ENCODE measurements at places on chromosomes 13 and 19.
A peak's percentile ranks its signal among the peaks of the same experiment; 100 is the strongest.

- DNase-seq: no peak
These were observed 25.6 kb downstream of the DHRS12 start for GRCh38 chr13:51778392-51778791.

GRCh38 chr13:33744589-33745369 lies 73.2 kb upstream of the RFC3 start:
- DNase-seq: no peak

DNA sequence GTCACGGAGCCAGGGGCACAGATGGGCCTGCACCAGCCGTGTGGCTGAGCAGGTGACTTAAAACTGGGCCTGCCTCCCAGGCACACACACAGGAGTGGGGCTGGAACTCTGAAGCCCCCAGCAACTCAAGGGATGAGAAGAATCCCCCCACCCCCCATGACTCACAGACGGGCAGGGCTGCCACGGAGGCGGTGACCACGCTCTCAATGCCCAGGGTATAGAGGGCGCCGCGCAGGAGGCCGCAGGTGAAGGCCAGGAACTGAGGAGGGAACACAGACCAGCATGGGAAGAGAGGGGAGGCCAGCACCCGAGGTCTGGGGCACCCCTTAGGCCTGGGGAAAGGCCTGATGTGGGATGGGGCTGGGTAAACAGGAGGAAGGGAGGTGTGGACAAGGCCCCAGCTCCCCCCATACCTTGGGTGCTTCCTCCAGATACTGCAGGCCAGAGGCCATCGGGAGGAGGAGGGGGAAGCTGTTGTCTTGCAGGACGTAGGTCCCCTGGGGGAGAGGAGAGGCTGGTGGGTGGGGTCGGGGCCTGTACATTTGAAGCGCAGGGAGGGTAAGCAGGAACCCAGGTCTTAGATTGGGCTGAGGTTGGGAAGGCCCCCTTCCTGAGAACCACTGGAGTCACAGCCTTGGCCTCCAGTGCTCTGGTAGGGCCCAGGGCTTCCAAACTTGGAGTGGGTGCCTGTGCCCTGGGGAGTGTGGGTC lies 3.1 kb upstream of the NKPD1 start:
- DNase-seq: no peak

- no peak for DNase-seq
These were observed 75.3 kb upstream of the GPC6 start for GRCh38 chr13:93151277-93151676.

DNA sequence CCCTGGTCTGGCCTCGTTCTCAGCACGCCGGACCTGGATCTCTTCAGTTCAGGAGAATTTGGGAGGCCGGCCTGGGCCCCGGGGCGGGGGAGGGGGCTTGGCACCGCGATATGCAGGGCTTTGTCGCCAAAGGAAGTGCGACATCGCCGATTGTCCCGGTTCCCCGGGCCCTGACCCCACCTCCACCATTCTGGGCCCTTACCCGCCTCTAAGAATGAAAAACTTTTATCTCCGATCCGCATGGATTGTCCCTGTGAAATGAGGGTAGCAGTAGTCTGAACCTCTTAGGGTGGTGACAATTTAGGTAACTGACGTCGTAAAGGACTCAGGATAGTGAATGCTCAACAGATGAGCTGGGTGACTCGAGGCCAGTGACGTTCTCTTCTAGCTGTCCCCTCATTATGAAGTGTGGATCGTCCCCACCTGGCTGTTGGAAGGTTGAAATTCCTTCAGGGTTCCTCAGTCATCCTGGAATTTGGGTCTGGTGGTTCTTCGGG lies 650 bp downstream of the DDA1 start:
- DNase-seq: no peak

GRCh38 chr13:30690282-30691188 lies 44.8 kb upstream of the ALOX5AP start:
- DNase-seq: no peak

DNA sequence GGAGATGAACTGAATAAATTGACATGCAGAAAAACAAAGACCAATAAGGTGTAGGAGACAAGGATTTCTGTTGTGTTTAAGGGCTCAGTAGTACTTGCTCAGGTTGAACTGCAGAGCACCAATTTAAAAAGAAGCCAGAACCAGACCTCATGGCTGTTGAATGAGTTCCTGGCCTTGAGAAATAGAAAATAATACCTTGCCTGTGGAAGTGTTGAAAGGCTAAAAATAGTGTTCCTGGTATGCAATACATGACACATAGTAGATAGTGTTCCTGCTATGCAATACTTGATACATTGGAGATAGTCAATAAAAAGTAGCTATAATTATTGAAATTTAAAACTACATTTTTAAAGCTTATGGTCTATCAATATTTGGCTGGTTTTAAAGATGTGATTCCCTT lies 595.8 kb downstream of the PCDH9 start:
- no peak for DNase-seq

GRCh38 chr13:80924596-80924995 lies 583.7 kb upstream of the SPRY2 start:
- no peak for DNase-seq

DNA sequence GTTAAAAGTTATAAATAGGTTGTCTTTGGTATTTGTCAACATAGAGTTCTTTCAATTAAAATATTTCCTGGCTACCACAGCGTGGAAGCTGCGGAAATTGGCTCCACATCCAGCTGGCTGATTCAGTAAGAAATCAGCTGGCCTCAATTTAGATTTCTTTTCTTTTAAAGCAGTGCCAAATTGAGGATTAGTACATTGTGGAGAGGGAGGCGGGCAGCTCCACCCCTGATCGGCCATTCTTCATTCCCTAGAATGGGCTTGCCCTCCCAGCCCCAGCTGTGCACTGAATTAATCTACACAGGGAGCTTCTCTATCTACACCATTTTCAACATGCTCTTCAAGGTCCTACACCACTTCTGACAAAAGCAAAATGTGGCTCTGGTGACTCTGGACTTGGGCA lies 624.8 kb downstream of the DACH1 start:
- DNase-seq: no peak

GRCh38 chr19:58305065-58305931 lies at the start of gene ERVK3-1:
Gene ERVK3-1 (plus strand): TSS chr19:58305377. CDS start chr19:58312169, 6,792 bp downstream.
- DNase-seq: peak; percentile 94

DNA sequence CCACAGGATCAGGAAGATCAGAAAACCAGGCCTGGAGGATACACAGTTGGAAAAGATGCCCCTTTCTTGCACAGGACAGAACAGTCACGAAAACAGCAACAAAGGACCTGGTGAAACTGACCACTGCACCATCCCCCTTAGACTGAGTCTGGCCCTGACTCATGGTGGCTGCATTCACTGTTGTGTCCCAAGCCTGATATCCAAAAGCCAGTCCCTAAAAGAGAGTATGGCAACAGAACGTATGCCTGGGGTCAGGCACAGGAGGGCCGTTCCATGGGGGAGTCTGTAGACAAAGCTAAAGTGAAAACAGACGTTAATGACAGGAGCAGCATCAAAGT lies 301.1 kb upstream of the NBEA start:
- no peak for DNase-seq

GRCh38 chr19:38264486-38265212 lies at the start of gene SPINT2:
Gene SPINT2 (plus strand): TSS chr19:38264573. CDS start chr19:38264893, 320 bp downstream.
- no peak for DNase-seq

GRCh38 chr13:64928696-64929499 lies 2301.2 kb downstream of the PCDH9 start:
- no peak for DNase-seq

DNA sequence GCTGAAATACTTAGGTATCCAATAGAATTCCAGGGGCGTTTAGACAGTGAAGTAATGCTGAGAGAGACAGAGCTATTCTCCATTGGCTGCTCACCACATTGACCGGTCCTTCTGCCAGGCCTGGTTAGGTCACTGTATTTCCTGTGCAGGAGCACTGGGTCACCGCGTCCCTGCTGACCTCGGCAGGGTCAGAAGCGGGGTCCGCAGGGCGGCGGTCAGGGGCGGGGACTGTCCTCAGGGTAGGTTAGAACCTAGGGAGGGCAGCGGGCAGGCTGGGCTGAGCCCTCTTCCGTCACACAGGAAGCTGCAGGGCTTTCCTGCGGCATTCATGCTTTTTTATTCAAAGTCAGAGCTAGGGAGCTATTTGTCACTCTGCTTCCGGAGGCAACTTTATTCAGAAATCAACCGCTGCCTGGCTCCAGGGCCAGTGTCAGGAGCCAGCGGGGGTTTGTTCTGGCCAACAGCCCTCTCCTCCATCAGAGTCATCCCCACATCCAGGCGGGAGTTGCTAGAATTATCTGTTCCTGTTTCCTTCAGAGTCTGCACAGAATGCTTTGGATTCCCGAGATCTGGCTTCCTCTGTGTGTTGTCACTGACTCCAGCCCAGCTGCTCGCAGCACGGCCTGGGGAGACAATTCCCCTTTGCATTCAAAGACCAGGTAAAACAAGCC lies 81.2 kb upstream of the WASF3 start:
- no peak for DNase-seq

- DNase-seq: no peak
These were observed 11.1 kb downstream of the LRRC4B start for GRCh38 chr19:50557009-50557613.

GRCh38 chr13:57629391-57629804 lies 2.1 kb upstream of the PCDH17 start:
- peak; percentile 67 for DNase-seq

DNA sequence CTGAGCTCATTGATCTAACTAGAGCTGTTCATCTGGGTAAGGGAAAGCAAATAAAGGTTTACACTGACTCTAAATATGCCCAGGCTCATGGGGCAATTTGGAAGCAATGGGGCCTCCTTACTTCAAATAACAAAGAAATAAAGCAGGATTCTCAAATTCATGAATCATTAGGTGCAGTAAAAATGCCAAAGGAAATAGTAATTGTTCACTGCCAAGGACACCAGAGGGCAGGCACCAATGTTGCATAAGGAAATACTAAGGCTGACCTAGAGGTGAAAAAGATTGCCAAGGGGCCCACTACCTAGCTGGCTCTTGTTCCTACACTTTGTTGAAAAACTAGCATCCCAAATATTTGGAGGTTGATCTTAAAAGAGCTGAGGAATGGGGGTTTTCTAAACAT lies 1686.7 kb upstream of the MIR17HG start:
- no peak for DNase-seq

DNA sequence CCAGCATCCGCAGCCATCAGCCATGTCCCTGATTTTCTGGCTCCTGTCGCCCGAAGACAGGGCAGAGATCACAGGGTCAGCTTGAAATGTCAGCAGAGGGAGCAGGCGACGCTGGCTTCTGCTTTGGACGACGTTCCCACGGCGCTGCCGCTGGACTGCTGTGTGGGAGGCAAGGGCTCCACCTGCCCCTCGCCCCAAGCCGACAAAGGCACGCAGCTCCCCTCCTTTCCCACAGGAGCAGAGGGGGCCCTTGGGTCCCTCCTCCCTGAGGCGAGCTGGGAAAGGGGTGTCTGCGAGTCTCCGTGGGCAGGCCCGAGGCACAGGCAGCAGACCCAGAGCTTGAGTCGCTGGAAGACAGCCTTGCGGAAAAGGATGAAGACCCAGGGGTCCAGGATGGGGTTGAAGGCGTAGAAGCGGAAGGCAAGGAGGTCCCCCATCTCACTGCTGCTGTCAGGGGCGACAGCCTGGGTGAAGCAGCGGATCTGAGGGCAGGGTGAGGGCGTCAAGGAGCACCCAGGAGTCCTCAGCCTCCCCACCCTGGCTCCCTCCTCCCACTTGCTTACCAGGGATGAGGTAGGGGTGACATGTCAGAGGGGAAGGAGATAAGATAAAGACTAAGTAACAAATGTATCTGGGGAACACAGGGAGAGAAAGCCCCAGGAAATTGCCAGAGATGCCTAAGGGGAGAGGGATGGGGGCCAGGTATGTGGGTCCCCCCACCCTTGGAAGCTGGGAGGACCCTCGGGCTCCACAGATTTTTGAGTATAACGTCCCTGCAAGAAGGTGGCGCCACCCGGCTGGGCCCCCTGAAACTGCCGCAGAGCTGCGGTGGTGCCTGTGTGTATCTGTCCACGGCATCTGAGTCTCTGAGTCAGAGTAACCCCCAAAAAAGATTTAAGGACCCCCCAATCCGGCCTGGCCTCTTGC lies 3.4 kb downstream of the PTGIR start:
- DNase-seq: no peak

GRCh38 chr13:32728327-32728726 lies 142.1 kb downstream of the PDS5B start:
- no peak for DNase-seq

GRCh38 chr19:42411581-42412178 lies 15.5 kb downstream of the LIPE start:
- DNase-seq: no peak

DNA sequence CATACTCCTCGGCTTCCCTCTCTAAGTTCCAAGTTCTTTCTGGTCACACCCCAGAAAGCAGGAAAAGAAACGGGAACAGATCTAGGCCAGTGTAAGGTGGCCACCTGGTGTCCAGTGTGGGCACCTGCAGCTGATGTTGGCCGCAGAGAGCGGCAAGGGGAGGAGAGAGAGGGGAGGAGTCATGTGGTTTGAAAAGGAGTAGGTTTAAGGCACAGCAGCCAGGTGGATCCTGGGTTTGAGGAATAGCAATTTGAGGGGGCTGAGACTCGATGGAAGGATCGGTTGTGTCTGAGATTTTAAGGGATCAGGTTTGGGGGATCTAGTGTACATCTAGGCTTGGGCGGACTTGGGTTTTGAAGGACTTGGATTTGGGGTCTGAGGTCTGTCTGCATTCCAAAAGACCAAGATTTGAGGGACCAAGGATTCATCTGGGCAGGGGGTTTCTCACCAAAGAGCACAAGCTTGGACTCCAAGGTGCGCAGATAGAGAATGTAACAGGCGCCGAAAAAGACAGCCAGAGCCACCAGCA lies 1.2 kb downstream of the RABAC1 start:
- DNase-seq: no peak

- DNase-seq: no peak
These were observed 1127.3 kb downstream of the PCDH9 start for GRCh38 chr13:66102864-66103263.

DNA sequence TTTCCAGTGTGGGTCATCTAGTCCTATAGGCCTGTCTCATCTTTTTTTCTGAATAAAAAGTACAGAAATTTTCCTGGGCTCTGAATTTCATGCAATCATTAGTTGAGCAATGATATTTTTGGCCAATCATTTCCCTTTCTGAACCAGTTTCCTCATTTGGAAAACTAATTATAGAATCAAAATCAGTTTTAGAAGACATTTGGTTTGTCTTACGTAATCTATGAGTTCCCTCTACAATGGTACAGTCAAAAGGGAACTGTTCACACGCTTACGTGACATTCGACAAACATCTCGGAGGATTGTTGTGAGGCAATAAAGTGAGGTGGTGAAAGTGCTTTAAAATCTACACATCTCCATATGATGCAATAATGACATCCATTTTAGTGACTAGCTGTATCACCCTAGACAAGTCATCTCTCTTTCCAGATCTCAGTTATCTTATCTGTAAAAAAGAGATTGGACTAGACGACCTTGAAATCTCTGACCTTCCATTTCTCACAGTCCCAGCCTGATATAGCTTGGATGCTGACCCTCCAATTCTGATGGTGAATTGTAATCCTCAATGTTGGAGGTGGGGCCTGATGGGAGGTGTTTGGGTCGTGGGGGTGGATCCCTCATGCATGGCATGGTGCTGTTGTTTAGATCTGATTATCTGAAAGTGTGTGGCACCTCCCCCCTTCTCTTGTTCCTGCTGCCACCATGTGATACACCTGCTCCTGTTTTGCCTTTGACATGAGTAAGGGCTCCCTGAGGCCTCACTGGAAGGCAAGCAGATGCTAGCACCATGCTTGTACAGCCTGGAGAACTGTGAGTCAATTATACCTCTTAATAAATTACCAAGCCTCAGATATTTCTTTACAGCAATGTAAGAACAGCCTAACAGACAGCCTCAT lies 26.7 kb downstream of the FLT1 start:
- DNase-seq: no peak

Data from amygdala (tissue), 56 donors.